ENCODE measurements at places on chromosomes 3 and 15.

- DNase-seq, result no peak
These were observed 18.3 kb upstream of the ATP8B4 start for GRCh38 chr15:50137330-50137761.

DNA sequence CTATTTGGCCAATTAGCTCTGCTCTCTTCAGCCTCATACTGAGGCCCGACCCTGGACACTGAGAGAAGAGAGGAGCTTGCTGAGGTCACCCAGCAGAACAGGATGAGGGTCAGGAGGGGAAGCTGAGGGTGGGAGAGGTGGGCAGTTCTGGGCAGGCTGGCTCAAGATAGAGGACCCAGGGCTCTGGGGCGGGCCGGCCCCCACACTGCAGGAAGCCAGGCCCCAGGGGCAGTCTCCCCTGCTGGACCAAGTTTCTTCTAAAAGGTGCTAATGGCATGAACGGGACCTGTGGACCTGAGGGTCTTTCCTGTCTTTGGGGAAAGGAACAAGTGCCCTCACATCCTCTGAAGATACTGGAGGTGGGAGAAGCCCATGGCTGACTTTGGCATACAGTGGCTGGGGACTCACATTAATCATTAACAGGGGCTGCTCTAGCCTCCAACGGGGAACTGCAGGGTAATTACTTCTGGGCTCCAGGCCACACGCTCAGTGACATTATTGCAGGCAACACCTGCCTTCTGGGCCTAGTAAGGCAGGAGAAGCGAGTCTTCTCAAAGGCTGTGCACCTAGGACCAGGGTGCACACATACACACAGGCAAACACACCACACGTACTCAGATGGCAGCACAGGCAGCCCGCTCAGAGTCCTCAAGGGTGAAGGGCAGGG is 10.6 kb downstream of the HCN4 start:
- DNase-seq, result peak; percentile 60

GRCh38 chr3:10423171-10423882 is 82.1 kb downstream of the ATP2B2 start:
- no peak for DNase-seq

DNA sequence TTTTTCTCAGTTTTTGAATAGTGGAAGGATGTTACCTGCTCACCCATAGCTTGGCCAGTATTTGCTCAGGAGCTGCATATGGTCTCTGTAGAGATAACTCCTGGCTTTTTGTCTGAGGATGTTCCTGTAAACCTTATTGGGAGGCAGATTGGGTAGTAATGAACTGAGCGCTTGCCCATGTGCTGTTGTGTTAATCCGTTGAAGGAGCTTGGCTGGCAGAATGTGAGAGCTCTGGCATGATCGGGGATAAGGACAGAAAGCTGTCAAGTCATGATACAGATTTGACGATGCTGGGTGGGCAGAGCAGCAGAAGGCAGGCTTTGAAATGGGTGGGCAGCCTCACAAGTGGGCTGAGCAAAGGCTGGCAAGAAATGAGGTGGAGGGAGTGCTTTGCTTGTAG is 27.4 kb downstream of the SH3GL3 start:
- DNase-seq, result no peak

DNA sequence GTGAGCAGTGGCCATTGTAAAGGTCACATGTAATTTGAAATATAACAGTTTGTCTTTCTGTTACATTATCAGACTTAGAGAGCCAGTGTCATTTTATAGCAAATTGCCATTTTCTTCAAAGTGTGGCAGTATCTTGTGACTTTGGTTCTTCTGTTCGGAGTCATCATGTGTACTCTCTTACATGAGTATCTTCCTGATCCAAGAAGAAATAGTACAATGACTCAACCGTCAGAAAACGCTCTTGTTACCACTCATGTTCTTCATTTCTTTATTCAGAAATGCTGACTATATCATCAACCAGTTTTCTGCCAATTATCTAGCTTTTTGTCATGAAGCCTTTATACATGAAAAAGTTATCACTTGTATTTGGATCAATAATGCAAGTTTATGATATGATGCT is 93.6 kb upstream of the CGNL1 start:
- no peak for DNase-seq

DNA sequence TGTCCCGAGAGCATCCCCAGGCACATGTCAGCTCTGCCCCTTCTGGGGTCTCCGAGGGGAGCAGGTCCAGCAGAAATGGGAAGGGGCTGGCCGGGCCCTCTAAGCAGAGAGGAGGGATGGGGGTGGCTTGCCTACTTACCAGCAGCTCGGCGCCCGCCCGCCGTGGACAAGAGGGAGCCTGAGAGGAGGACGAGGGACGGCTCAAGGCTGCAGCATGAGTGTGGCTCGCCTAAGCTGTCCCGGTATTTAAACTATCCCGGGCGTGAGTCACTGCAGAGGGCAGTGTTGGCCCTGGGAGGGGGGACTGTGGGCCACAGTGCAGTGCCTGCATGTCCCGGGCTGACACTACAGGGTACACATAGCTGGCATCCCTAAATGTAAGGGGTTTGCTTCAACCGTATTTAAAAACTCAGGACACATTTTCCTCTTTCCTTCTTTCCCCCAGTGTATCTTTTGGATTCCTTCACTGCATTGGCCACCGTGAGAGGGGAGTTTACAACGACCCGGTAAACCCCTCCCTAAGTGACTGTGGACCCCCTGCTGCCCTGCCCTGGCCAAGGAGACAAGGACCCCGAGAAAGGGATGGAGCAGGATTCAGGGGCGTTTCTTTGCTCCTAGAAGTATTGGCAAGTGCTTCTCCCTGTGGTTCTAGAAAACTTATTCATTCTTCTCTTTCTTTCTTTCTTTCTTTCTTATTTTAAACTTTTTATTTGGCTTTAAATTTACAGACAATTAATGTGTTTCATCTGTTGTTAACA is at the start of gene LRRC15:
Gene LRRC15 (minus strand): TSS at position 222 of the 758 bp plus-strand sequence. CDS start 8,700 bp downstream, outside the sequence.
- DNase-seq, result peak; percentile 43

- peak; percentile 57 for DNase-seq
These were observed 3.2 kb downstream of the AEN start for GRCh38 chr15:88624156-88624970.

DNA sequence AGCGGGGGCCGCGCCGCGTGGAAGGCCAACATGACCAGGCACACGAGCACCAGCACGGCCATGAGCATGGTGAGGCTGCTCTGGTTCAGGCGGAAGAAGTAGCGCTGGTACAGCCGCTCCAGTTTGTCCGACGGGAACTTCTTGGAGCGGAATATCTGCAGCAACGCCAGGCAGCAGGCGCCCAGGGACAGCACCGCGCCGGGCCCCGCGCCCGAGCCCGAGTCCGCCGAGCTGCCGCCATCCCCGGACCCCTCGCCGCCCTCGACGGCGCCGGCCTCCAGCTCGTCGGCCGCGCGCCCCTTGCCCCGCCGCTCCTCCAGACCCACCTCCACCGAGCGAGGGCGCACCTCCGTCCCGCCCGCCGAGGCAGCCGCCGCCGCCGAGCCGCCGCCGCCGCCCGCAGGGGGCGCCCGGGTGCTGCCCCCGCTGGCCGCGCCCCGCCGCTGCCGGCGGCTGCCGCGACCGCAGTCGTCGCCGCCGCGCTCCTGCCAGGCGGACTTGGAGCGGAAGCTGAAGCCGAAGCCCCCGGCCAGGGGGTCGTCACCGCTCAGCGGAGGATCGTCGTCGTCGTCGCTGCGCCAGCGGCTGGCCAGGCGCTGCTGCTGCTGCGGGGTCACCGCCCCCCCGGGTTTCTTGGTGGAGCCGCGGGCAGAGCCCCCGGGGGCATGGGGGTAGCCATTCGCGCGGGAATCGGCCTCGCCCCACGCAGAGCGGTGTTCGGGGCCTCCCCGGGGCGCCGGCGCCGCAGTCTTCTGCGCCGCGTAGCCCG is 957 bp downstream of the ADCY5 start:
- no peak for DNase-seq

DNA sequence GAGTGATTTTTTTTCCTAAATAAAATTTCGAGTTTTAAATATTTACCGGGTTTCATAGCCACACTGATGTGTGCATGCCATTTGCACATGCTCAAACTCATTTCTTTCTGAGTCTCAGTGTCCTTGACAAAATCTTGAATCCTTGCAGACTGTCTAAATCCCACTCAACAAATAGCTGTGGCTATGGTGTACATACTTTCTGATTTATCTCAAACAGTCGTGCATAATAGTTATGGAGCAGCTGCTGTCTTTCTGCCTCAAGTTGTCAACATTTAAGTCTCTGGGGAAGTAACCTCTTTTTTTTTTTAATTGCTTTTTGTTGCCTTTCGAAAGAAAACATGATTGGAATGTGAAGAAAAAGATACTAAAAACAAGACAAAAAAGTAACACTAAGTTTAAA is 52.8 kb upstream of the UTS2B start:
- DNase-seq, result no peak

DNA sequence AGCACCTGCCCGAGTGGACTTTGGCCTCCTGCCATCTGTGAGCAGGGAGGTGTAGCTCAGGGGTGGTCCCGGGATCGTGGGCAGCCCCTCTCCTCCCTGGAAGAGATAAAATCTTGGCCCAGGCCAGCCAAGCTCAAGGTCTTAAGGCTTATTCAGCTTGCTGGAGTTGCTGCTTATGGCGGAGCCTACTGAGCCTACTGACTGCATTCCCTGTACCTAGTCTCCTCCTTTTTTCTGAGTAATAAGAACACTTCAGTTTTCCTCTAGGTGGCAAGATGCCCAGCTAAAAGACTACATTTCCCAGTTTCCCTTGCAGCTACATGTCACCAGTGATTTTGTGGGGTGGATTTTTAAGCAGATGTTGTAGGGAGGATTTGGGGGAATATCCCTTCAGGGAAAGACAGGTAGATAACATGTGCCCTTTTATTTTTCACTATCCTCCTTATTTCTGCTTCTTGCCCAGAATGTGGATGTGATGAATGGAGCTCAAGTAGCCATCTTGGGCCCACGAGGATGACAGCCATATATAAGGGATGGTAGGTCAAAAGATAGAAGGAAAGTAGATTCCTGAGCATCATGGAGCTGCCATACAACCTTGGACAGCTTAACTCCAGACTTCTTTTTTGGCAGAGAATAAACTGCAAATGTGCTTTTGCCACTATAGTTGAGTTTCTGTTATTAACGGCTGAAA is 41.4 kb upstream of the INSYN1 start:
- no peak for DNase-seq

DNA sequence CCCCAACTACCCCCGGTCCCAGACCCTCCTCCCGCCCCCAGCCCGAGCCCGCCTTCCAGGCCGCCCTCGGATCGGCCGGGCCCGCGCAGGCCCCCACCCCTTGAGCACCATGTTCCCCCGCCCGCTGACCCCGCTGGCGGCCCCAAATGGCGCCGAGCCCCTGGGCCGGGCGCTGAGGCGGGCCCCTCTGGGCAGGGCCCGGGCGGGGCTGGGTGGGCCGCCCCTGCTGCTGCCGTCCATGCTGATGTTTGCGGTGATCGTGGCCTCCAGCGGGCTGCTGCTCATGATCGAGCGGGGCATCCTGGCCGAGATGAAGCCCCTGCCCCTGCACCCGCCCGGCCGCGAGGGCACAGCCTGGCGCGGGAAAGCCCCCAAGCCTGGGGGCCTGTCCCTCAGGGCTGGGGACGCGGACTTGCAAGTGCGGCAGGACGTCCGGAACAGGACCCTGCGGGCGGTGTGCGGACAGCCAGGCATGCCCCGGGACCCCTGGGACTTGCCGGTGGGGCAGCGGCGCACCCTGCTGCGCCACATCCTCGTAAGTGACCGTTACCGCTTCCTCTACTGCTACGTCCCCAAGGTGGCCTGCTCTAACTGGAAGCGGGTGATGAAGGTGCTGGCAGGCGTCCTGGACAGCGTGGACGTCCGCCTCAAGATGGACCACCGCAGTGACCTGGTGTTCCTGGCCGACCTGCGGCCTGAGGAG is 472 bp downstream of the CHST14 start:
- peak; percentile 25 for DNase-seq

- DNase-seq, result no peak
These were observed 31.6 kb downstream of the ISL2 start for GRCh38 chr15:76368122-76368621.

- no peak for DNase-seq
These were observed 24.8 kb upstream of the SLMAP start for GRCh38 chr3:57731311-57731710.

DNA sequence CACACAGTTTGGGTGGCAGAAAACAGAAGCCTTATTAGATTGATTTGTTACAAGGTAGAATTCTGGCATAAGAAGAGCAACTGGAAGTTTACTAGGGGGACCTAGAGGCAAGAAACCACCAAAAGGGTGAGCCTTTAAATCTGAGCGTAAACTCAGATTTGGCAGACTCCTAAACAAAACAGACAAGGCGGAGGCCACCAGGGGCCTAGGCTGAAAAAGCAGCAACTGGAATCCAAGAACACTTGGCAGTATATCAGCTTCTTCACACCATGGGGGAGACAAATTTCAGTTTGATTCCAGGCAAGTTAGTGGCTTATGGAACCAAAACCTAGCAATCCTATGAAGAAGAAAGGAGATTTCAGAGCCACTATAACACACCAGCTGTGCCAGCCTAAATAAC is 220.0 kb downstream of the C3orf38 start:
- DNase-seq, result no peak

GRCh38 chr3:165197481-165197800 is 1.3 kb upstream of the SLITRK3 start:
- no peak for DNase-seq

DNA sequence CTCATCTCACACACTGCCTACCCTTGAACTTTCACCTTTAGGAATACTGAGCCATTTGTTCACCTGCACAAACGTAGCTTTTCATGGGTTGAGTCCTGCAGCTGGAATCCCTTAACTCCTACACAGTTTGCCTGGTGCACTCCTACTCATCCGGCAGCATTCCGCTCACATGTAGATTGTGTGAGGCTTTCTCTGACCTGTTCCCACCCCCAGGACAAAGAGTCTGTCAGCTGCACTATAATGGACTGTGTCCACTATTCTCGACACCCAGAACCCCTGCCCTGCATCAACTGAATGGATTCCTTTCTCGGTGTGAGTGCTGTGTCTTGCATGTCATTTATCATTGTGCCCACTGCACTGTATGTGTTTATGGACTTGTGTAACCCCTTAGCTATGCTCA is 54.9 kb downstream of the EPHB3 start:
- DNase-seq, result no peak

- no peak for DNase-seq
These were observed 132.7 kb upstream of the RGMA start for GRCh38 chr15:93221759-93222158.

DNA sequence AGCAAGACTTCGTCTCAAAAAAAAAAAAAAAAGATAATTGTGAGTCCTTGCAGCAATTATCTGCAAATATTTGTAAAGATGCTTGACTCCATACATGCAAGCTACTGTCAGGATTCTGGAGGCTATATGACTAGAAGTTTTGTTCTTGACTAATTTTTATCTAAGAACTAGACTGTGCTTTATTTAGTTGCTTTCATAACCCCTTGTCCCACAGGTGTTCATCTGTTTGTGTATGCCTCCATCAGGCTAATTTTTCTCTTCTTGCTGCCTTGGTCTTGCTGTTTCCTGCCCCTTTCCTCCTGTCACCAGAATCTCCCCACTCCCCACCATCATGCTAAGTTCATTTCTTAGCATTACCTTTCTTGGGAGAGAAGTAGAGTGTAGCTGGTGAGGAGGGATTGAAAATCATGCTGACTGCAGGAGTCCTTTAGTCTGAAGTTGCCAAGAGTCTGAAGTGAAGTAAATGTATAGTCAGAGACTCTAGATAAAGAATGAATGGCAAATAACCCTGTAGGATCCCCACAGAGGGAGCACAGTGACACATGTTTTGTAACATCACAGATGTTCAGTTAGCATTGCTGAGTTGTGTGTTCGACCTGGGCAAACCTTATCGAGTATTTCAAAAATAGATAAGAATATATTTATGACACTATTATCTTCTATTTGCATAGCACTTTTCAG is 12.5 kb downstream of the ST3GAL6 start:
- no peak for DNase-seq

All from SW480 (cell line).